Stomach (tissue), 19 donors: ENCODE measurements at places on chromosomes 7 and 10. TPM values are rescaled to one million over a fixed set of nuclear protein-coding genes. Genes with fewer than 3 reads are reported as not detected.
A peak's percentile ranks its signal among the peaks of the same experiment; 100 is the strongest.

UPK3BL2 gene
- total RNA-seq: 37.3 TPM

- DNase-seq: peak; percentile 18
These were observed 798 bp upstream of the MACROH2A2 start for GRCh38 chr10:70051848-70052247.

DNA sequence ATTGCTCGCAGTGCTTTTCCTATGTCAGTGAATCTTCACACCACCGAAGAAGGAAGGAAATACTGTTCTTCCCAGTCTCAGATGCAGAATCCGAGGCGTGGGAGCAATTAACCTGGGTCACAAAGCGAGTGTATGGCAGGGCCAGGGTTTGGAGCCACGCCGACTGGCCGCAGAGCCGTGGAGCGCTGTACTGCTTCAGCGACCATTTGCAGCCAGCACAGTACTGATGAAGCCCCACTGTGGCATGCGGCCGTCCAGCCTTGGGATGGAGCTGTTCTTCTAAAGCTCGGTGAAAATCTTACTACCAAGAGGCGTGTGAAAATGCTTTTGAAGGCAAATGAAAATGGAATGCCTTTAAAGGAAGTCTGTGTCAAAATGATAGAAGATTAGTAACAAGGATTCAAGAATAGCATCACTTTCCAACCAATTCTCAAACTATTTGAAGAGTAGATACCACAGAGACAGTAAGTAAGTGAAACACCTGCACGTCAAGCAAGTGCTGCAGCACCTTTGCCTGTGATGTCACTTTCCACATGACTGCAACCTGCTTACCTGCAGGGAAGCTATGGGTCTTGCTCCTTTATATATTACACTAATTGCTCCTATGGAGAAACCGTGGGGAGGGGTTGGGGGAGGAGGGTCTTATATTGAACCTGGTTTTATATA is 4.9 kb downstream of the PPP2R2D start:
- no peak for DNase-seq

GRCh38 chr7:29929018-29929807 is 60.4 kb downstream of the SCRN1 start:
- DNase-seq: no peak

- DNase-seq: no peak
These were observed 42.8 kb downstream of the FBXL13 start for GRCh38 chr7:103031781-103032180.

DNA sequence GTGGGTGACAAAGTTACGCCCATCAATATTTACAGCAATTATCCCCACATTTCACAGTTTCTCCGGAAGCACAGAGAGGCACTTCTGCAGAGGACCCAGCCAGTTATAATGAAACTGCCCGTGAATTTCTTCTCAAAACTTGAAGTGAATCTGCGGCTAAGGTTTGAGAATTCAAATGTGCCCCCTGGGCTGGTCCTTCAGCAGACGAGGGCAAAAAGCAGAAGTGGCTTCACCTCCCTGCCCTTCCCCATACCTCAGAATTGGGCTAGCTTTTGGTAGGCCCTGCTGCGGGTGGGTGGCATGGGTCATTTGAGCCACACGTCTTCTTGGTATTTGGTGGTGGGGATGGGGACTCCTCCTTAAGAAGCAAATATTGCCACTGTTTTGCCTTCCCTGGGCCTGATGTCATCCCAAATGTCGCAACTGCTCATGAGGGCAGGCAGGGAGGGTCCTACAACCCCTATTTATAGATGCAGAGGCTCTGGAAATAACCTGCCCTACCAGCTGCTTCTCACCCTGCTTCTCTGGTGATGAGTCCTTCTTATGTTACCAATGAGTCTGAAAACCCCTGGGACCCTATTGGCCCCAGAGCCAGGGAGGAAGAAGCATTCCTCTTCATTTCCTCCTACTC is 16.6 kb upstream of the WDFY4 start:
- no peak for DNase-seq

FGF8 gene
- total RNA-seq: not detected

NPFFR1 gene
- not detected for total RNA-seq

DNA sequence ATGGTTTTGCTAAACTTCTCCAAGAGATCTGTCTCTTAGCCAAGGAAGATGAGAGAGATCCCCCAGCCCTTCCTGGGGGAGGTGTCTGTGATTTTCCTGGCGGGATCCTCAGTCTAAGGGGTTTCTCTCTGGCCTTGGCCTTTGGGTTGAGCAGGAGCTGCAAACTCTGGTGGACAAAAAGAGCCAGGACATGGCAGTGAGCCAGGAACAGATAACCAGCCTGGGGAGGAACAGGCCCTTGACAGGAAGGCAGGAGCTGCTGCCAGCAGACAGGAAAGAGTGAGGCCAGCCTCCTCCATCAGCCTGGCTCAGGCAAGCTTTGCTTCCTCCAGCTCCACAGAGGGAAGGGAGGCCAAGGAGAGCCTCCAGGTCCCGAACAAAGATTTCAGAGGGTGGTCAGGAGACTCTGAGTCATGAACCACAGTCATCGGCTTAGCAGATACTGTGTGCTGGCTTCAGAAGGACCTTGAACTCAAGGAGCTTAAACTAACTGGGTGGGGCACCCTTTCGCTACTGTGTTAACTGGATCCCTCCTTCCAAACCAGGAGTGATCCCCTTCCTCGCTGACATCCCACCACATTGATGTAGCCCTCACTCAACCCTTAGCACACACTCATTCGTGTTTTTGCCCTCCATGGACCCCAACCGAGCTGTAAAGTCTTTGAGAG is 34.7 kb downstream of the DDIT4 start:
- peak; percentile 87 for DNase-seq

DNA sequence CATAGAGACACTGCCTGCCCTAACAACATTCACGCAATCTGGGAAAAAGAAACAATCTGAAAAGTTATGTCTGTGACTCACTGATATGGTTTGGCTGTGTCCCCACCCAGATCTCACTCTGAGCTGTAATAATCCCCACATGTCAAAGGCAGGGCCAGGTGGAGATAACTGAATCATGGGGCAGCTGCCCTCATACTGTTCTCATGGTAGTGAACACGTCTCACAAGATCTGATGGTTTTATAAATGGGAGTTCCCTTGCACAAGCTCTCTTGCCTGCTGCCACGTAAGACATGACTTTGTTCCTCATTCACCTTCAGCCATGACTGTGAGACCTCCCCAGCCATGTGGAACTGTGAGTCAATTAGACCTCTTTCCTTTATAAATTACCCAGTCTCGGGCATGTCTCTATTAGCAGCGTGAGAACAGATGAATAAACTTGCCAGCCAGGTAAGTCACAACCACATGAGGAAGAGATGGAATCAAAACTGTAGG is 341.5 kb upstream of the AOAH start:
- peak; percentile 16 for DNase-seq

UTF1 gene
- not detected for total RNA-seq

DNA sequence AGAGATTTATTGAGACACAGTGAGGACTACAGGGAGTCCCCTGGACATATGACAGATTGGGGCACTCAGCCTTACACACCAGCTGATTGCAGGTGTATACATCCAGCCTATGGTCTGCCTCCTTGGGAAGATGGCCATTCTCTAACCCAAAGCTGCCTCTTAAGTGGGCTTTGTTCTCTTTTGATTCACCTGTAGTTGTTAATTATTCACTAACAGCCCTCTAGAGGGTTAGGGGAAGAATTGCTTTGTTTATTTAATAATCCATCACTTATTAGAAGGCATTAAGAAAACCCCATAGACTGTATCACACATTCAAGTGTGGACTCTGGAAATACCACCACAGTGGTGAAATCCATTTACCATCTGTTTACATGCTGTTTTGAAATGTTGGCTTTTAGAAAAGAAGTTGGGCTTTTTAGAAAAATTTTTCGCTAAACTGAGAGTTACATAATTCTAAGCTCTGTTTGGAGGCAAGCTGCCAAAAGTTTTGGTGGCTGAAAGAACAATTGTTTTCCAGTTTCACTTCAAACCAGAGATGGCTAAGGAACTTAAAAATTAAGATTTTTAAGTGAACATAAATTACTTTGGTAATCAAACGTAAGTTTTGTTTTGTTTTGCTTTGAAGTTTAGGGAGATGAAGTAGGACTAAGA is 379.1 kb downstream of the ADRA2A start:
- DNase-seq: no peak

C10orf105 gene
- total RNA-seq: not detected

LLCFC1 gene
- total RNA-seq: not detected

AKR1B15 gene
- 0.72 TPM for total RNA-seq

PLAU gene
- 12.2 TPM for total RNA-seq

FBXW4 gene
- 39.7 TPM for total RNA-seq

DNA sequence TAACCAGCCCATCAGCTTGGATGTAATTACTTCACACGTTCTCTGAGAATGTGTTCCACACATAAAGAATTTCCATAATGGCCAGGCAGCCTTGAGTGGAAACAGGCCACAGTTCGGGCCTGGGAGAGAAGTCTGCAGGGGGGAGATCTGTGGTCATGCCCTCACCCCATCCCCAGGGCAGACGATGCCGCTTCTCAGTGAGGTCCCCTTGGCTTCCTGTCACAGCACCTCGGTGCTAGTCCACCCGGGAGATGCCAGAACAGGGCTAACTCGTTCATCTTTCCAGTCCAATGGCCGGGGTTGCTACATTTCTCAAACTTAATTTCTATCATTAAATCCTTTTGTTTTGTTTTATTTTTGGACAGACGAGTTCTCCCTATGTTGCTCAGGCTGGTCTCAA is 624.1 kb downstream of the PTPRN2 start:
- no peak for DNase-seq

GRCh38 chr7:33888166-33888565 is 17.2 kb upstream of the BMPER start:
- no peak for DNase-seq

GRCh38 chr7:77401002-77401401 is 15.1 kb downstream of the GSAP start:
- DNase-seq: no peak

EMX2 gene
- not detected for total RNA-seq

DNA sequence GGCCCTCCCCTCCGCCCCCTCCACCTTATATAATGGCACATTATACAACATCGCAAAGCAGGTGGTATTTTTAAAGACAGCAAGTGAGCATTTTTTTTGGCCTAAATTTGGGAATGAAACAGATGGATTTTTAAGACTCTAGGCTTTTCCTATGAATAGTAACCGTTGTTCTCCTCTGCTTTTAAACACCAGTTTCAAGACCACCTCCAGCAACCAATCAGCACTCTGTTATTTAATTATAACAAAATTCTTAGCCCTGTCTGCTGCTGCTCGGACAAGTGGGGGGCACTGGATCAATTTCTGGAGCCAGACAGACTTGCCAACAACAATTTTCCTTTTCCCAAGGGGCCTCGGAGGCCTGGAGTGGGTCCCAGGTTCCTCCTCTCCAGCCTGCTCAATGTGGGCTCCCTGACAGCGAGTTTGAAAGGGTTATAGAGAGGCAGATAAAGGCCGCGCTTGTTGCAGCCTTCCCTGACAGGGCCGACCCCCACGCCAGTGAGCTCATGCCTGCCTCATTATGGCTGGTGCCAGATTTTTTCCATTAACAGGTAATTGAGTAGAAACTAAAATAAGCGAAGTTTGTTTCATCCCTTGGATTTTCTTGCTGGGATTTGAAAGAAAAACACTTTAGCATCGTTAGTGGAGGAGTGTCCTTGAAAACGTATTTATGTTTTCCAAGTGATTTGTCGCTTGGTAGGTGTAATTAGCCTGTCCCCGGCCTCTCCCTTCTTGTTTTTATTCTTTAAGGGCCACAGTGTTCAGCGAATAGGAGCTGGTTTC is 227.3 kb downstream of the TCF7L2 start:
- DNase-seq: peak; percentile 69

GRCh38 chr7:102063690-102064180 is 222.9 kb upstream of the SH2B2 start:
- DNase-seq: peak; percentile 61

DNA sequence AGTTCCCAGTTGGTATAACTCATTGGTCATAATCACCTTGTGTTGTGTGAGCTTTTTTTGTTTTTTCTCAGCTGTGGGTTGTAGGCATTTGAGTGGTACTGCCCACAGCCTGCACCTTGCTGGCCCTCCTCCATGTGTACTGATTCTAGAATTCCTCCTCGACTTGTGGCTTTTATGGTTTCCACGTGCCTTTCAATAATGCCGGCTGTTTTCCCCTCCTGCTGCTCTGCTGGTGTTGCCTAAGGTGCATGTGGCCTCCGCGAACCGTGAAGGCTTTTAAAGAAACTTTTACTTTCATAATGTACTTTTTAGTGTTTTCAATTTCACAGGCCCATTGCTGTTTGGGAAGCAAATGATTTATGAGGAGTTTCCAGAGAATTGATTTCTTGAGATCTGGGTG is 518.0 kb downstream of the REEP3 start:
- DNase-seq: no peak

GRCh38 chr10:55500931-55501559 is 700.0 kb upstream of the PCDH15 start:
- no peak for DNase-seq

GRCh38 chr10:26212511-26212910 is 4.1 kb upstream of the GAD2 start:
- DNase-seq: no peak

GPAM gene
- total RNA-seq: 1.2 TPM

- peak; percentile 68 for DNase-seq
These were observed 67.1 kb upstream of the DUSP5 start for GRCh38 chr10:110430340-110431273.

DNA sequence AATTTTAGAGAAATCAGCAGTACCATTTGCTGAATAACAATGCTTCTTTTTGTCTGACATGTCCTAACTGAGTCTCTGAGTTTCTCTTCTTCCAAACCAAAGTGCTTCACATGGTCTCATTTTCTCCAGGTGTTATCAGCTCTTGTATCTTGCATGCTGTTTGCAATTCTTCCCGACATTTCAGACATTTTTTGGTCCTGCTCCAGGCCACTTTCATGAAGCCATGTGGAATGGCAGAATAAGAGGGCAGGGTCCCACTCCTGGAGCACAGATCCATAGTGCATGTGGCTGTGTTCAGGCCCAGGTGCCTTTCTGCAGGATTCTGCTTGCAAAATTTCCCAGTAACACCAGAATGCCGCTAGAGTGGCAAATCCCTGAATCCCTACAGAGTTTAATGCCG is 916.2 kb downstream of the NXPH1 start:
- no peak for DNase-seq

OR6B1 gene
- total RNA-seq: not detected

- DNase-seq: no peak
These were observed 805.9 kb upstream of the AUTS2 start for GRCh38 chr7:68792351-68792750.

TAS2R41 gene
- not detected for total RNA-seq

- no peak for DNase-seq
These were observed 712.2 kb upstream of the GHITM start for GRCh38 chr10:83427101-83427500.

- no peak for DNase-seq
These were observed 321.3 kb upstream of the GALNT17 start for GRCh38 chr7:70810558-70811139.

GRCh38 chr10:121168545-121169216 is 317.5 kb downstream of the WDR11 start:
- DNase-seq: peak; percentile 25

GRCh38 chr10:80498833-80499741 is 38.6 kb upstream of the SH2D4B start:
- DNase-seq: peak; percentile 81
